Activated CD4-positive, alpha-beta T cell treated with anti-CD3 and anti-CD28 coated beads for 1 hour (primary cell): ENCODE measurements at places on chromosomes 7 and 10.

DNA sequence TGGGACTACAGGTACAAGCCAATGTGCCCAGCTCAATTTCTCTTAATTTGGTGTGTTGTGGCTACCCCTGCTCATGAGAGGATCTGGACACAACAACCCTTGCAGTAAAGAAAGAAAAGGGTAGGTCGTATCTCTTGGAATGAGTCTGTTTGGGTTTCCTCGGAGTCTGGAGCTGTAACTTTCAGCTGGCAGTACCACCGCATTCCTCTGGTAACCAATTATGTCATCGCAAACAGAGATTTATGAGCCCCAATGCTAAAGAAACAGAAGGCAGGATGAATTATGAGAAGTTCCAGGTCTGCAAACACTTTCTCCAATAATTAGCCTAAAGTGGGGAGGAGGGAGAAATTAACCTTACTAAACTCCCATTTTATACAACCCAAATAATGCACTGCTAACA lies 186.6 kb upstream of the NRP1 start:
- DNase-seq: no peak

DNA sequence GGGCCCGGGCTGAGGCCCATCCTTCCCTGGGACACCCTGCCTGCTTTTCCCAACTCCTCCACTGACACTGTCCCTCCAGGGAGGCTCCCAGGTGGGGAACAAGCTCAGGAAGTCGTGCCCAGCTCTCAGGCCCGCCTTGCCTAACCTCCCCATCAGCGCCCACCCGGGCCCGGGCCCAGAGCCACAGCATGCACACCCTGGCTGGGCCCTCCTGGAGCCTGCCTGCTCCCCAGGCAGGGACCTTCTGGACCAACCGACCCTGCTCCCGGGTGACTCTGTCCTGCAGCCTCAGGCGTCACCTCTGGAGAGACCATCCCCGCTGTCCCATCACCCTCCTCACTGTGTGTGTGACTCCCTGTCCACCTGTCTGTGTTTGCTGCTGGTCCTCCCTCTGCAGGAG lies 1.8 kb upstream of the TMEM184A start:
- DNase-seq: no peak

- DNase-seq: no peak
These were observed 136.8 kb upstream of the MGMT start for GRCh38 chr10:129330211-129330610.

GRCh38 chr10:63204667-63205391 lies 71.7 kb downstream of the NRBF2 start:
- DNase-seq: no peak

GRCh38 chr10:77357611-77358310 lies 279.8 kb downstream of the KCNMA1 start:
- no peak for DNase-seq
